ENCODE measurements at places on chromosomes 2 and 18.

DNA sequence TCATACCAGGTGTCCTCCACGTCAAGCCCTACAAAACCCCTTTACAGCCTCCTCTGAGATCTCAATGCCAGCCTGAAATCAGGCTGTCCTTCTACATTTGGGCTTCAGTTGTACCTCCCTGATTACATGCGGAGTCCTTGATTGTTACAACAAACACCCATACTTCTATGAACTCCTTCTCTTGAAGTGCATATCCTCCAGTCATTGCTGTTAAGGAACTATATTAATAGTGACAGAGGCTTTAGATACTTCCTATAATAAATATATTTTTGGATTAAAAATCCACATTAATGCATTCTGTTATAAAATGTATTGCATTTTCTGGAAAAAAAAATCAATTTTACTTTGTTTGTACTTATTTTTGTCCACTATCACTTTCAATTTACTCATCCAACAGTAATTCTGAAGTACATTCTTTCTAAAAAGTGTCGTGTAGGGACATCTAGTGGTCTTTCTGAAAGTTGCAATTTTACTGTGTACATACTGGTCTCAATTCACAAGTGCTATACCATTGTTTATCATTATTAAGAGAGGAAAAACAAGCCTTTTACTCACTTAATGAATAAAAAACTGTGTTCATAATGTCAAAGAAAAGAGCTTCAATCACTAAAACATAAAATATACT is 316.4 kb downstream of the DSEL start:
- DNase-seq: no peak

GRCh38 chr18:50790948-50791347 is 28.9 kb downstream of the MRO start:
- no peak for DNase-seq

- no peak for DNase-seq
Measured at GRCh38 chr18:78849046-78849445, 130.6 kb upstream of the SALL3 start.

DNA sequence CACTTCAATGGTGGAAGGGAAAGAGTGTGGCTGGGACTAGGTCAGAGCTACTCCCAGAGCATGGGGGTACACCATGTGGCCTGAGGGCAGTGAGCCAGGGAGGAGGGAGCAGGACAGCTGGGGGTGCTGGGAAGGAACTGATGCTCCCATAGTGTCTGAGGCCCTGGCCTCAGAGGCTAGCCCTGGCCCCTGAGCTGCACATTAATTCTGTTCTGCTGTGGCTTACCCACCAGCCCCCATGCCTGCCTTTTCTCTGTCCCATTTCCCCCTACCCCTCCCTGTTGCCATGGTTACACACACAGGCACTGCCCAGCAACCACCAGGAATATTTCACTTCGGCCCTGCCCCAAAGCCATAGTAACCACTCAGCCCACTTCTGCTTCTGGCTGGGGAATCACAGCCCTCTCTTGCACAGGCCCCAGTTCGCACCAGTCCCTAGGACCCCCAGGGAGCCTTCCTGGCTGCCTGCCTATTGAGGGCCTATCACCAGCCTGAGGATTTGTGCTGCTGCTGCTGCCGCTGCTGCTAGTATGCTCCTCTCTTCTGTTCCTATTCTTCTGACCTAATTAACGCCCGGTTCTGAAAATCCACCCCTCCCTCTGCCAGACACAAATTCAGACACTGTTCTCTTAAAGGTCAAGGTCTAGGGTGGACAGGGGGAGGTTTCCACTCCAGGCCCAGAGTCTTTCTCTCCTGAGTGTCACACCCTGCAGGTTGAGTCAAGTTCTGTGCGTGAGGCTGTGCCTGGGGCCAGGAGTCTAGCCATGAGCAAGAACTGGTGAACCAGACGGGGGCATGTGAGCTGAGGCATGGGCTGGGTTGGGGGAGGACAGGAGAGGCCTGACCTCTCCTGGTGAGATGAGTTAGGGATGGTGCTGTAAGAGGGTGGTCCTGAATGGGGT is 87.1 kb upstream of the MCFD2 start:
- no peak for DNase-seq

- DNase-seq: no peak
Measured at GRCh38 chr2:204059016-204059415, 122.5 kb downstream of the ICOS start.

Measured in activated T-helper 1 cell treated with anti-CD3 and anti-CD28 coated beads, Interleukin-2, amount 50 U/mL, for 16 hours (primary cell).